ENCODE measurements at places on chromosomes 12 and 14. TPM values are rescaled to one million over a fixed set of nuclear protein-coding genes. Genes with fewer than 3 reads are reported as not detected.

DNA sequence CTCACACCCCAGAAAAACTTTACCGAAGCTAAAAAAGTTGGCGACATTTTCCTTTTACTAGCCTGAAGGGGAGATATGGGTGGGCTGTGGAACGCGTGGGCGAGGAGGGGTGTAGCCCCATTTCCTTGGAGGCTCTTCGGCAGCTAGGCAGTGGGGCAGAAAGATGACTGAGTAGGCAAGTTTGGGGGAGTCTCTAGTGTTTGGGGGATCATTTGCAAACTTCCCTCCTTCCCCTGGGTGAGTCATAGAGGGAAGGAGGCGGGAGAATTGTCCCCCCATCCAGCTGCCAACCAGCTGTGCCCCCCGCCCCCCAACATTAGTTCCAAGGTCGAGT, 2.3 kb downstream of the GLI1 start:
- DNase-seq: peak; percentile 43

DNA sequence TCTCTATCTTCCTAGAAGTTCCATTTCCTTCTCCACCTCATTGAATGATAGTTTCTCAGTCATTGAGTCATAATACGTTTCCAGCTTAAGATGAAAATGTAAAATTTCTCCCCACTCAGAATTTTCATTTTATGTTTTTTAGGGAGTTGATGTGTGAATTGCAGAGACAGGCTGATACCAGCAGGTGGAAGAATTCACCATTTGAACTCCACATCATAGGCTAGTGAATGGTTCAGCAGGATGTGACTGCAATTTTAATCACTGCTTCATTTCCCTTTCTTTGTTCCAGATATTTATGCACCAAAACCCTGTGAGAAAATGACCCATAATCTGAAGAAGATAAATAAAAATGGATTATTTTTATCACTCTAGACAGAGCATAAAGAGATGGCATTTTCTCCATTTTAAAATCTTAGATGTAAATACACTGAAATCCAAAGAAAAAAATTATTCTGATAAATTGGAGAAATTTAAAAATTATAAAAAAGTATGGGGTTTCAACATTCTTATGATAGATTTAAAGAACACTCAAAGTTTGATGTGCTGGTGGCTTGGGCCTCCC, 10.6 kb upstream of the PYGL start:
- DNase-seq: peak; percentile 41

Gene TNS2
- total RNA-seq: 3.2 TPM

DNA sequence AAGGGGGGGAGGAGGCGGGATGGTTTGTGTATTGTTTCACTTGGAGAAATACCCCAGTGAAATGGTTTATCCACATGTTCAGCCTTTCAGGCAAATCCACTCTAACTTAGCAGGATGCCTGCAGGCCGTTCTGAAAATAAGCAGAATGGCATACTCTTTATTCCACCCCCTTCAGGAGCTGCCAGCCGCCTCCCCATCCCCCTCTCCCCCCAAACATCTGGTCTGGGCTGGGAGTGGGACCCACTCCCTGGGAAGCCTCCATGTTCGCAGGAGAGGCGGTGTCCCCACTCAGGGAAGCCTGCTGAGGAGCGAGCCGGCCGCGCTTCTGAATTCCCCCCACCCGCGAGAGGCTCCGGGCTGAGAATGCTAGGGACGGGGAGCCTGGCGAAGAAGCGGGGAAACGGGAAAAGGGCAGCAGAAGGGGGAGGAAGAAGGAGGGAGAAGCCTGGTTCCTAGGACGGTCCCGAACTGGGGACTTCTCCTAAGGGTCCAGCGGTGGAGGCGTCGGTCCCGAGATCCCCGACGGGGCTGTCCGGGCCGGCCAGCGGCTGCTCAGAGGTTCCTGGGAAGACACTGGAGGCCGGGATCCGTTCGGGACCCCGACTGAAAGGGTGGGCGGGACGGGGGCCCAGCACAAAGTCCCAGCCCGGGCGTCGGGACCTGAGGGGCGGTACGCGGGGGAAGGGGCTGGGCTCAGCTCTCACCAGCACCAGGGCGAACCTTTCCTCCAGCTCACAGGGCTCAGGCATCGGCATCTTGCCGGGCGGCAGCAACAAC, 666 bp downstream of the FMNL3 start:
- peak; percentile 13 for DNase-seq

GRCh38 chr14:44530475-44530874, 23.4 kb upstream of the FSCB start:
- no peak for DNase-seq

GRCh38 chr12:95051241-95051640, 22.2 kb downstream of the NR2C1 start:
- DNase-seq: no peak
